ENCODE measurements at places on chromosomes 3 and 15.

DNA sequence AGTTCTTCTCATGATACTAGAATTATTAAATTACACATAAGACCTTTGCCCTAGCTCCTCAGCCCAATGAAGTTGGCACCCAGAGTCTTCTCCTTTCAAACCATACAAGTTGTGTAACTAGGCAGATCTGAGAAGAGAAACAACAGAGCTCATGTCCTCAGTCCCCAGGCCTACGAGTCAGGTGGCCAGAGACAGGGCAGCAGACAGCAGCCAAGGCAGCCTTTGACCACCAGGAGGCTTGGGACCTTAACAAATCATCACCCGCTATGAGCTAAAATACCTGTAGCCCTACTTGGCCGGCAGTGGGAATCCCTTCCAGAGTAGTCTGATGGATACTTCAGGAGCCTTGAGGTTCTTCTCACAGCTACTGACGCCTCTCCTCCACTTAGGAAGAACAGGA, 18.3 kb downstream of the STIMATE start:
- no peak for DNase-seq

GRCh38 chr15:46456456-46456855, 821.6 kb downstream of the SQOR start:
- no peak for DNase-seq

GRCh38 chr3:192339214-192339613, 388.1 kb downstream of the FGF12 start:
- DNase-seq, result no peak

- no peak for DNase-seq
These were observed 13.8 kb upstream of the MUSTN1 start for GRCh38 chr3:52848617-52849016.

DNA sequence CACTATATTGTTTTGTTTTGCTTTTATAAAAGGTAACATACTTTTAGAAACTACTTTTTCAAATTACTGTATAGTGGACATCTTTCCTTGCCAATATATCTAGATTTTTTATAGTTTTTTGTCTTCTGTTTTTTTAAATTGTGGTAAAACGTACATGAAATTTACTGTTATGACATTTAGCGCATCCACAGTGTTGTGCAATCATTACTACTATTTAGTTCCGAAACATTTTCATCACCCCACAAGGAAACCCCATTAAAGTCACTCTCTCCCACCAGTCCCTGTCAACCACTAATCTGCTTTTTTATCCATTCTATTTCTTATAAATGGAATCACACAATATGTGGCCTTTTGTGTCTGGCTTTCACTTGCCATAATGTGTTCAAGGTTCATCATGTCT, 54.8 kb downstream of the TMEM266 start:
- DNase-seq, result no peak

GRCh38 chr15:34258151-34258550, 33.3 kb downstream of the EMC4 start:
- no peak for DNase-seq

GRCh38 chr3:197508051-197508451, 47.7 kb downstream of the BDH1 start:
- no peak for DNase-seq

GRCh38 chr15:92195241-92195640, 198.4 kb upstream of the ST8SIA2 start:
- DNase-seq, result no peak

- DNase-seq, result no peak
These were observed 240.5 kb upstream of the HES1 start for GRCh38 chr3:193895409-193895808.

- no peak for DNase-seq
These were observed 105.2 kb upstream of the EPHA3 start for GRCh38 chr3:89002191-89002590.

DNA sequence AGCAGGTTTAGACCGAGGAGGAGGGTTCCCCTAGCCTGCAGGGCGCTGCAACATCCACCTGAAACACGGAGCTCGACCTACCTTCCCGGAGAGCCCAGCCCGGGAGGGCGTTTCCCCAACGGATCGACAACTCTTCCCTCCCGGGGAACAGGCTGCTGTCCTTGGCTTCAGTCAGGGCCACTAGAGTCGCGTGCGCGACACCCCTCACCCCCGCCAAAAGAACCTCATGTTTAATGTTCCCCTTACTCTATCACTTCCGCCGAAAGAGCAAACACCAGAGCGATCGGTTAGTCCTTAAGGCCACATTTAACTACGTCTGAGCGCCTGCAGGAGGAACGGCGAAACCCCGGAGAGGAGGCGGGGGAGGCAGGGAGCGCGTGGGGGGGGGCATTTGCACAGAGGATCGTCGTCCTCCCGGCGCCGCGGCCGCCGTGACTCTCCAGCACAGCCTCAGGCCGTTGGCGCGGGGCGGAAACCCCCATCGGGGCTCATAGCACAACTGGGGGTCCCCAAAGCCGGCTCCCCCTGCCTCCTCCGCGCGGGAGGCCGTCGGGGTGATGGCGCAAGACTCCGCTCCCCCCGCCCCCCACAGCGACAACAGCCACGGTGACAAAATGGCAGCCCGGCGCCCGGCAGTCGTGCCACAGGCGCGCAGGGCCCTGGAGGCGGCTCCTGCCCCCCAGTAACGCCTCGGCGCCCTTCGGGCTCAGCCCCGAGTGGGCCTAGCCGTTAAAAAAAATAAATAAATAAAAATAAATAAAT, 3.2 kb downstream of the ANP32A start:
- DNase-seq, result peak; percentile 90

- DNase-seq, result peak; percentile 75
These were observed 225.5 kb upstream of the IL12A start for GRCh38 chr3:159763011-159763601.

GRCh38 chr3:141681390-141681780, 56.7 kb upstream of the RNF7 start:
- no peak for DNase-seq

GRCh38 chr15:79896131-79896633, 632 bp downstream of the MTHFS start:
- DNase-seq, result no peak

GRCh38 chr15:92796161-92796611, 103.9 kb upstream of the CHD2 start:
- DNase-seq, result no peak

DNA sequence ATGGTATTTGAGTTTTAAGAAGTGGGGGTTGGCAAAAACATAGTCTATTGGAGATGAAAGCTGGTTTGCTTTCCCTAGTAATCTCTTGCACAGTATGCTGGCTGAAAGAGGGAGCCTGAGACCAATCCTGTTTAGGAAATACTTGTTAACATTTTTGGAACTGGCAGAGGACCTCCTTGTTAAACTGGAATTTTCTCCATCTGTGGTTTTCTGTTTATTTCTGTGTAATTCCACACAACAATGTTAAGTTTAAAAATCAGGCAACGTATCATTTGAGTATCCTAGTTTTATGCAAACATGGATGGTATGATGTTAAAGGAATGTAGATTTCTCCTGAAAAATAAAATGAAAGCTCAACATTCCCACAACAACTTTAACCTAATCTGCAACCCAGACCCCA, 536.0 kb upstream of the TBL1XR1 start:
- DNase-seq, result no peak

GRCh38 chr3:32220006-32220405, 18.5 kb upstream of the CMTM8 start:
- no peak for DNase-seq

- no peak for DNase-seq
These were observed 843.4 kb upstream of the DPPA4 start for GRCh38 chr3:110180733-110181132.

- no peak for DNase-seq
These were observed 26.7 kb upstream of the SLC12A8 start for GRCh38 chr3:125239266-125239665.

DNA sequence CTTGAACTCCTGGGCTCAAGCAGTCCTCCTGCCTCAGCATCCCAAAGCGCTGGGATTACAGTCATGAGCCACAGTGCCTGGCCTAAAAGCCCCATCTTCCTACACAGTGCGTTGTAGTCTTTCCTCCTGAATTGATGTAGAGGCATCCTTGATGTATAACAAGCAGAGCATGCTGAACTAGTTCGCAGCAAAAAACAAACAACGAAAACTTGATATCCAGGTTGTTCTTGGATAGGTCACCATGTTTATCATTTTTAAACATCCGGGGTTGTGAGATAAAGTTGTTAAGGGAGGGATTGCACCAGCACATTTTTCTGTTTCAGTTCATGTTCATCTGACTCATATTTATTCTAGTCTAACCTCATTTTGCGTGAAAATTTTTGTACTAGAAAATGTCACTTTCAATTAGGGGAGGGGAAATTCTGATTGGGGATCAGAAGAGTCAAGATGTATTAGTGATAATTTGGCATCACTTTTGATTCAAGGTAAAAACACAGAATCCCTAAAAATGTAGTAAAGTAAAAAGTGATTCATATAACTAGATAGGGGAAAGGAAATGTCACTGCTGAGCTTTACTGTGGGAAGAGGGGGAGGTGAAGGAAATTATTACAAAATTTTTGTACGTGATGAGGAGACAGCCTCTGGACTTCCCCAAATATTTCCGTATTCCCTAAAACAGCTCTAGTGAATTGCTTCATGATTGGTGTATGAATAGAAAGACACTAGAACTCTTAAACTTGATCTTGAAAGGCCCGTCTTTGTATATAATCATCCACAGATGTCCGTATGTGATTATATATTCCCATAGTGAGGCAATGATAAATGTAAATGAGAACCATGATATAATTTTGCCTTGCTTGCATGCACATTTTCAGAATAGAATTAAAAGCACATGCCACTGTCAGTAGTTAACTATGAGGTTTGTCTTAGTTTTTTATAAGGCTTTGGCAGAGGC, 22.9 kb downstream of the RAB8B start:
- DNase-seq, result no peak

DNA sequence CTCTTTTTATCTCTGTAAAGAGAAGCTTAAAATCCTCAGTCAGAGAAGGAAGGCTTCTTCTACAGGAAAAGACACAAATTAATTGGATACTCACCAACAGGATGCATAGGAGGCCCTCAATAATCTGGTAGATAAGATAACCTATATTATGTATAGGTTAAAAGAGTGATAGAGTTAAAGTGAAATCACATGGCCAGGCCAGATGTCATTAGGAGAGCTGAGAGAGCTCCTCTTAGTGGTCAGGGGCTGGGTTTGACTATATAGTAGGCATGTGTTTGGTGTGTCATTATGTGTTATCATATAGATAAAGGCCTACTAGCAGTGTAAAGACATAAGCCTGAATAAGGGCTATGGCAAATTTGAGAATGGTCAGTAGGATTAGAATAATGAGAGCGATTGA, 479.3 kb downstream of the EPHA3 start:
- DNase-seq, result no peak

DNA sequence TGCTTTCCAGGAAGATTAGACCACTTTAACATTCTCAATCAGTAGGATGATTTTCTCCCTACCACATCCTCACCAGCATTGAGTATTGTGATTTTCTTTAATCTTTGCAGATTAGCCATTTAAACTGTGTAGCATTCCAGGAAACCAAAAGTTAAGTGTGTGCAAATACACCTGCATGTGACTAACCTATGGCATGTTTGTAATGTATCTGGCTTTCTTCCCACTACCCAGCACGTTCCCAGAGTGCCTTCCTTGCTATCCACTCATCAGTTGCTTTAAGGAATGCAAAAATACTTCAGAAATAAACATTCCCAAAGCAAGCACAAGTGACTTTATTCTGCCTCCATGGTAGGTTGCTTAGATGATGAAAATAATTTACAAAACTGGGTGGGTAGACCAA, 74.2 kb downstream of the ATG7 start:
- no peak for DNase-seq

DNA sequence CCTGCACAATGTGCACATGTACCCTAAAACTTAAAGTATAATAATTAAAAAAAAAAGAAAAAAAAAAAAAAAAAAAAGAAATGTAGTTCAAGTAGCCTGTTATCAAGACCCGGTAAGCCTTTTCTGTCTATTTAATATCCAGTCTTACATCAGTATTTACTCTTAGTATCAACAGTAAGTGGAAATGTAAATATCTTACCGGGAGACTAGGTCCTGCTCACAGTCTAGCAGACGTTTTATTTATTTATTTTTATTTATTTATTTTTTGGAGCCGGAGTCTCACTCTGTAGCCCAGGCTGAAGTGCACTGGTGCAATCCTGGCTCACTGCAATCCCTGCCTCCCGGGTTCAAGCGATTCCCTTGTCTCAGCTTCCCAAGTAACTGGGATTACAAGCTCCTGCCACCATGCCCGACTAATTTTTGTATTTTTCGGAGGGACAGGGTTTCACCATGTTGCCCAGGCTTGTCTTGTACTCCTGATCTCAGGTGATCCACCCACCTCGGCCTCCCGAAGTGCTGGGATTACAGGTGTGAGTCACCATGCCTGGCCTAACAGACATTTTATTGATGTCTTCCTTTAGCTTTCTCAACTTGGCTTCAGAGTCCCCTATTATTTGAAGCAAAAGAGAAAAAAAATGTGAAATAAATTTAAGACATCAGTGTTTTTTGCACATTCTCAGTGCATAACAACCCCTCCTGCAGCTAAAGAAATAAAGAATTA, 19.9 kb downstream of the C2CD4B start:
- DNase-seq, result no peak

DNA sequence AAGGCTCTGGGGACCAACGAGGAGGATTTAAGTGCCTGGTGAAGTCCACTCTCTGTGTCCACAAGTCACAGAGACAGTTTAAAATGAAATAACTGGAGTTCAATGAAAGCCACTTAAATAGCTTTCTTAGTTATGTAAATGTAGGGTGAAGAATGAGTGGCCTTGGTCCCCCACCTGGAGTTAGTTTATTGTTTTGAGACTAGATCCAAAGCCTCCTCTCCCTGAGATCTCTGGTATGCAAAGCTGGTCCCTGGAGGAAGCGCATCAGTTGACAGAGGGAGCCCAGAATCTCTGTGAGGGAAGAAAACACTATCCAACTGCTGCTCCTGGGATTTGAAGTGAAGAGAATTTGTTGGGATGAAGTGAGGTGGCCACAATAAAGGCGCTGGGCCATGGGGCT, 40.5 kb downstream of the EXOG start:
- no peak for DNase-seq

GRCh38 chr3:115281697-115282675, 134.9 kb upstream of the ZBTB20 start:
- no peak for DNase-seq

GRCh38 chr15:90807786-90808086, 60.7 kb upstream of the FURIN start:
- DNase-seq, result no peak

DNA sequence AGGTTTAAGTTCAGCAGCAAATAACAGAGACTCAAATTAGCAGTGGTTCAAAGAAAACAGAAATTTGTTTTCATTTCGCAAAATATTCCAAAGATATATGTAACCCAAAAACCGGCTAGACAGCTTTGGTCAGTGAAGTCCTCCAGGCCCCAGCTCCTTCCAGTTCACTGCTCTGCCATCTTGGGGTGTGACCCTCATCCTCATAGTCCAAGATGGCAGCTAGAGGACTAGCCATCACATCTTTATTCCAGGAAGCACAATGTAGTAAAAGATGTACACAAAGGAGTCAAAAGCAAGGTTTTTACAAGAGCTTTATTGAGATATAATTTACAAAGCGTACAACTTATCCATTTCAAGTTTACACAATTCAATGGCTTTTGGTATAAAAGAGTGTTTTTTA, 107.1 kb downstream of the LIPC start:
- DNase-seq, result no peak

Data from caudate nucleus (tissue), 63 donors.